Esophagus squamous epithelium (tissue), 5 donors: ENCODE measurements at places on chromosomes 6 and 20.

DNA sequence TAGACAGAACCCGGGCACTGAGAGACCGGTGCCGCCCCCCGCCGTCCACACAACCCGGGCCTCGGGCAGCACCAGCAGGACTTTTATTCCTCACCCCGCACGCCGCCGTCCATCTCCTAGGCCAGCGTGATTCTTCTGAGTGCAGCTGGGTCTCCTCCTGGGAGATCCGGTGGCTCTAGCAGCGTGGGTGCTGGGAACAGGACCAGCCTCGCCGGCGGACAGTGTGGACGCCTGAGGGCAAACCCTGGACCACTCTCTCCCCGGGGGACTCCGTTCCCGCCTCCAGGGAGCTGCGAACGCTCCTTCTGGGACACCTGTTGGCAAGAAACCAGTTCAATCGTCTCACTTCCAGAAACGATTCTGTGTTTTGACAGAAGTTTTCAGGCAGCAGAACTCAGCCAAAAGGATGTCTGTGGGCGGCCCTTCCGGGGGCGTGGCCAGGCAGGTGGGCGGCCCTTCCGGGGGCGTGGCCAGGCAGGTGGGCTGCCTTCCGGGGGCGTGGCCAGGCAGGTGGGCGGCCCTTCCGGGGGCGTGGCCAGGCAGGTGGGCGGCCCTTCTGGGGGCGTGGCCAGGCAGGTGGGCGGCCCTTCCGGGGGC is 130.7 kb downstream of the DLL1 start:
- no peak for DNase-seq

GRCh38 chr6:80143419-80143937 is 37.0 kb downstream of the BCKDHB start:
- DNase-seq = no peak

DNA sequence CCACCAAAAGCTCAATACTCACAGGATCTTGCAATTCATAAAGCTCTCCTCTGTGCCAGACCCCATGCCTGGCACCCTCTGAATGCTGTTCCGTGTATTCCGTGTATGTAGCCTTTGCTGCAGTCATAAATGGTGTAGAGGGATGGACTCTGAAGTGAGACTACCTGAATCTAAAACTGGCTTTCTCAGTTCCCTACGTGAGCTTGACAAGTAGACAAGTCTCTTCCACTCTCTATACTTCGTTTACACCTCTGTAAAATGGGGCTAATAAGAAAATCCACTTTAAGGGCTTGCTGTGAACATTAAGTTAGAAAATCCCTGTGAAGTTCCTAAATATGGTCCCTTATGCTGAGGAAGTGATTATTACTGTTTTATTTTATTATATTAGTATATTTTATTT is 31.5 kb downstream of the PPP1R16B start:
- DNase-seq = no peak

GRCh38 chr20:56795492-56795891 is 166.4 kb downstream of the TFAP2C start:
- DNase-seq = no peak

DNA sequence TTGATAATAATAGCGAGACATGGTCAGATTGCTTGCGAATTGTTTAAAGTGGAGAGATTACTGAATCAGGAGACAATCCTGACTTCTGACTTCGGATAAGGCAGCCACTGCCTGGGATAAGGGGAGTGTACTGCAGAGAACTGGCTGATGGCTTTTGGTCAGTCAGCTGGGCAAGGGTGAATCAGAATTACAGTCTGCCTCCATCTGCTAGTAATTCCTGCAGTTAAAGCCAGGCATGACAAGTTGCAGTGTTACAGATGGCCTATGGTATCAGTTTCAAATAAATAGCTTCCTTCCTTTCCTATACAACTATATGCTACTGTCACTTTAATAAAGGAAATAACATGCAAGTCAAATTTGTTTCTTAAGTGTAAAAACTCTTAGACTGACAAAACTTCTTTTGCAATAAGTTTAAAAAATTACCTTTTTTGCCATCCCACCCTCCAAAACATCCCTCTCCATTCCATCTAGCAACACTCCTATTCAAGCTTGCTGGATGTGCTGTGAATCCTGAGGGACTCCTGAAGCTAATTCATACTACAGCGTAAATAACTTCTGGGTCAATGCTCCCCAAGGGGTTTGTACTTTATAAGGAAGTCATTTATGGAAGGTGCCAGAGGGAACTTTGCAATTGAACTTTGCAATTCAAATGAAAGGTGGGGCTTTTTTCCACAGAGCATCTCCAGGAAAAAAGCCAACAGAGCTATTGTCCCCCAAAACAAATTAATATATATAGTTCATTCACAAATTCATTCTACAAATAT is 245.2 kb downstream of the ADGRB3 start:
- no peak for DNase-seq

- no peak for DNase-seq
Observed at GRCh38 chr6:4593951-4594350, 182.3 kb upstream of the CDYL start.

DNA sequence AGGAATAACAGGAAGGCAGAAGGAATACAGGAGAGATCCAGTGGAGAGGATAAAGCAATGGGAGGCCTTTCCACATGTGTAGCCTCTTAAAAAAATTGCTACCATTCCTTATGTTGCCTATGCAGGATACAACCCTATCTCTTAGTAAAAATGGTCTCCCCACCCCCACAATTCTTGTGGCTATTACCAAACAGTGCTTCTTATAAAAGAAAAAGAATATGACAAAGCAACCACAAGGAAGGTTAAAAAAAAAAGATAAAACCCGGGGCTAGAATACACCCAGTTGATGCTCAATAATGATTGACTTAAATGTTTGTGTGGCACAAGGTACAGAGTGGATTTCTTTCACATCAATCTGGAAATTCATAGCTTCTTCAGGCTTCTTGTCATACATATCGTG is 250.9 kb downstream of the HIVEP2 start:
- no peak for DNase-seq

DNA sequence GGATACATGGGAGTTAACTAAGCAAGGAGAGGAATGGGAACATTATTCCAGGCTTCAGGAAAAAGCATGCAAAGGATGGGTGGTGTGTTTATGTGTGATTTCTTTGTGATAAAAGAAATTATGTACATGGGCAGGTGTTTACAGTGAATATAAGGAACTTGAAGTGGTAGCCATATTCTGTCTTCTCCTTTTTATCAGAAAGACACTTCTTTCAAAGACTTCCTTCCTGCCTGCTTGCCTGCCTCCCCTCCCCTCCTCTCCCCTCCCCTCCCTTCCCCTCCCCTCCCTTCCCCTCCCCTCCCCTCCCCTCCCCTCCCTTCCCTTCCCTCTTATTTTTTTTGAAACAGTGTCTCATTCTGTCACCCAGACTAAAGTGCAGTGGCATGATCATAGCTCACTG is 14.4 kb downstream of the CYB5R4 start:
- DNase-seq = no peak

- DNase-seq = no peak
Observed at GRCh38 chr20:1301031-1301529, 27.9 kb downstream of the SDCBP2 start.

- no peak for DNase-seq
Observed at GRCh38 chr6:165999279-165999678, 168.4 kb downstream of the TBXT start.

DNA sequence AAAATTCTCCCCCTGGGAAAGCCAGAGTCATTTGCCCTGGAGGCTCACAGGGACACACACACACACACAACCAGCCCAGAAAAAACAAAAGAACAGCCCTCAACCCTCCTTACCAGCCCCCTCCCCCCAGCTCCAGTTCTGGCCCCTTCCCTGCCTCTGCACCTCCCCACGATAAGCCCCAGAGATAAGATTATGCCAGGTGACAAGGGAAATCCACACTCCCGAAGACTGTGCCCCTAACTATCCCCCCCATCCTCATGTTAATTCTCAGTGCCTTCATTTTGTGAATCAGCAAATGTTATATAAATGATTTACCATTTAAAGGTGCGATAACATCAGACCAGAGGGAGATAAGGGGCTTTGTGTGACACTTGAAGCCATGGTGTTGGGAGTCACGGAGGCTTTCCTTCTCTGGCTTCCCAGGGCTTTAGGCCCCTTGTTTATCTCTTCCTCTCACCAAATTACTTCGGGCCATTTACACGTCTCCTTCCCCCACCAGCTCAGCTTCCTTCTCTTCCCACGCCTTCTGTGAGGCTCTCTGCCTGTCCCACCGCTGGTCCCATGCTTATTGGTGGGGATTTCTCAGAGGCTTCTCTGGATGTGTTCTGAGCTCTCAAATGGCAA is 12.5 kb upstream of the FOXC1 start:
- no peak for DNase-seq

DNA sequence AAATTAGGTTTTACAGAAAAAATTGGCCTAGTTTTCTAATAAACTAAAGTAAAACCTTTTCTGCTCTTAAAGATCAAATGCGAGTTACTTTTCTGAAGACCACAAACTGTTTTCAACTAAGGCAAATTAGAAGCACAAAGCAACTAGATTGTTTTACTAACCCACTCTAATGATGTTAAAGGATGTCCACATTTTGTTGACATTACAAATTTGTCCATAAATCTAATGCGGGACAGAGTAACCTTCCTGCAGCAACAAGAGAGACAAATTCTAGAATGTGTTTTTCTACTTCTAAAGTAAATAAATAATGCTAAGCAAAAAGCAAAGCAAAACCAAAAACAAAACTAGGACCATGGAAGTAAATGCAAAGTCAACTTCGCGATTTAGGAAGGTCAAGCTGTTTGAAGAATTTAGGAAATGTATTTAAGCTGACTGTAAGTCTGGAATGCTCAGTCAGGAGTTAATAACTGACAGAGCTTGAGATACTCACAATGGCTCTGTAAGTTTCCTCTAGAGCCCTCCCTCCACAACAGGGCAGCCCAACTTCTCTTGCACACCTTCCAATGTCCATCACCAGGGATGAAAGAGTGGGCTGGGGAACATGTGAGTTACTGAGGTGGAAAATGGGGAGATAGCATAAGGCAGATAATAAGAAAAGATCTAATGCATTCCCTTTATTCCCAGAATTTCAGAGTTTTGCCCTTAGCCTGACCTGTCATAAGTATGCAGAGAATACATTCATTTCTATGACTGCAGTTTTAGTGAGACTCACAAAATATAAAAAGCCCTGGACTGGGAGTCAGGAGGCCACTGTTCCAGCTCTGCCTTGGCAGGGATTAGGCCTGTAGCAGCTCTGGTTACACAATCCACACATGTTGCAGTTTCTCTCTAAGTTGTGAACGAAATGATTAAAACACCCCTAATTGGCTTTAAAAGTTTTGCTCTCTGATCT is 158.8 kb downstream of the FOXA2 start:
- no peak for DNase-seq

DNA sequence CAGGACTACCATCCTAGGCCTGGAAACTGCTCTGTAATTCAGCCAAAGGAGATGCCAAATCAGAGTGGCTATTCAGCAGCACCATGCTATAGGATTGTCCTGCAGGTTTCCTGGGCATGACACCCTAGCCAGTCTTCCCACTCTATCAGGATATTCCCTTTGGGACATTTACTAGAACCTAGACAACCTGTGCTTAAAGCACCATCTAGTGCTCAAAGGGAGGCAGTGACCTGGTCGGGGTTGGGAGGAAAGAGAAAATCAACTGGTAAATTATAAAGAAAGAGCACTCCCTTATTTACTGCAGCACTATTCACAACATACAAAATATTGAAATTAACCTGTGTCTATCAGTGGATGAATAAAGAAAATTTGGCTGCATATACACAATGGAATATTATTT is 67.2 kb upstream of the SMLR1 start:
- DNase-seq = no peak

GRCh38 chr20:33391722-33392415 is 9.4 kb downstream of the CDK5RAP1 start:
- no peak for DNase-seq

DNA sequence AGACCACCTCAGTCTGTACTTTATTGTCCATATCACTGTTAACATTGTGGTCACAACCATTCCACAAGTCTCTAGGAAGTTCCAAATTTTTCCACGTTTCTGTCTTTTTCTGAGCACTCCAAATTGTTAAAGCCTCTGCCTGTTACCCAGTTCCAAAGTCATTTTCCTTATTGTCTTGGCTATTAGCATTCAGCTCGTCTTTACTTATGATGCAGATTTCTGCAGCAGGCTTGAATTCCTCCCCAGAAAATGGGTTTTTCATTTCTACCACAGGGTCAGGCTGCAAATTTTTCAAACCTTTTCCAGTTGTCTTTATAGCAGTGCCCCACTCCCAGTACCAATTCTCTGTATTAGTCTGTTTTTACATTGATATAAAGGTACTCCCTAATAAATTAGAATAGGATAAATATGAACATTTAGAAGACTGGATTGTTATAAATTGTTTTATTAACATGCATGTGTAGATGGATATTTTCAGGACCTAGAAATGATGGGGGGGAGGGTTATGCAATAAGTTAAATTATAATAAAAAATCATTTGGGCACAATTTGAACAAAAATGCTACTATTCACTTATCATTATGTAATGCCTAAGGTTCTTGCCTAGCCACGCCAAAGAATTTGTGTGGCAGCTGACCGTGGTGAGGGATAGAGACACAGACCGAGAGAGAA is 595.3 kb upstream of the ADGRB3 start:
- no peak for DNase-seq

DNA sequence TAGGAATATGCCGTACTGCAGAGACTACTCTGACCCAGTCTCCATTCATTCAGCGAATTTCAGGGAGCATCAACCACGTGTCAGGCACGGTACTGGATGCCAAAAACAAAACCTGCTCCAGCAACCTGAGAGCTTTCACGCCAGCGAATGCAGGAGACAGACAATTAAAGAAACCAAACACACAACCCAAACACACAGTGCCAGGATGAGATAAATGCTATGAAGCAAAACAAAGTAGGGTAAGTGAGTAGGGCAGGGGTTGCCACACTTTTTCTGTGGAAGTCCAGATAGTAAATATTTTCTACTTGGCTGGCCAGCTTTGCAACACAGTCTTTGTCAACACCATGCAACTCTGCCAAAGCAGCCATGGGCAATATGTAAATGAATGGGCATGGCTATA is 10.0 kb downstream of the MOCS1 start:
- no peak for DNase-seq

DNA sequence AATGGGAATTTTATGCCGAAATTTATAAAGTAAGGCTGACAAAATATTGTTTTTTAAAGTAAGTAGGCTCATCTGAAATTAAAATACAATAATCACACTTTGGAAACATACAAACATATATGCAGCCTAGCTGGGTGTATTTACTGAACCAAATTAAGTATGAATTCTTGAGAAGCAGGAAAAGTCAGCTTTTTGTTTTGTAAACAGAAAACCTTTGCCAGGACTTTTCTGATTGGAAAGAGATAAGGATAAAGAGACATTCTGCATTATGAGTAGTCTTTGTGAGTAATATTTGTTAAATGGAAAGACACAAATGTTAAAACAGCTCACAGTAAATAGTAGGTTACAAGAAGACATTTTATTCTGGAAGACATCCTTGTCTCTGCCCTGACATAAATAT is 1380.8 kb downstream of the GRIK2 start:
- DNase-seq = no peak
